CD4-positive, alpha-beta T cell treated with Interleukin-12 subunit alpha and Interleukin-12 subunit beta, for 1 hour (primary cell): ENCODE measurements at places on chromosomes 2 and 18.

- DNase-seq: no peak
These were observed 232.5 kb downstream of the TDRD15 start for GRCh38 chr2:21356086-21356856.

GRCh38 chr2:5520463-5520972 lies 171.7 kb upstream of the SOX11 start:
- DNase-seq: no peak

GRCh38 chr2:28276076-28276618 lies 116.5 kb upstream of the FOSL2 start:
- no peak for DNase-seq

GRCh38 chr2:21773168-21773567 lies 649.4 kb downstream of the TDRD15 start:
- no peak for DNase-seq

DNA sequence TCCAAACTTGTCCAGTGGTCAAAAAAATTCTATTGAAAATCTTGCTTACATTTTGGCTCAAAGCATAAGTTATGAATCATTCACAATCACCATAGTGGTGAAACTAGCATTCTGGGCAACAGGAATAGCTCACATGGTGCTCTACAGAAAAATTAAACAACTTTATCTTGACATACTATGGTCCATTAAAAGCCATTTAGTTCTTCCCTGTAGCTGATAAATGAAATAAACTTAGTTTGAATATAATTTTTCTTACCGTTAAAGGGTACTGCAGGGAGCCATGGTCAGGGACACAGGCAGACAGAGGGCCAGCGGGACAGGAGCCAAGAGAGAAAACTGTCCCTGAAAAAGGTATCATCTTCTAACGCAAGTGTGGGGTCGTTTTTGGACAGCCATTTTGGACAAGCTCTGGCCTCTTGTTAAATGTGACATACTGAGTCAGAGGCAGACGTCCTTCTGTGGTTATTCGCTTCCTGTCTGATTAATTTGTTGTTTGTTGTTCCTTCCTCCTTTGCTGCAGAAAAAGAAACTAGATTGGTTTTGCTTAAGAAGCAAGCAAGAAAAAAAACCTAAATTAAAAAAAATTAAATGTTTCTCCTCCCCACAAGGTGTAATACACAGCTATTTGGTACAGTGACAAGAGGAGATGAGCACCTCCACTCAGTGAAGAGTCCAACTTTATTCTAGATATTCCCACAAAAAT lies at the start of gene WIPF1:
WIPF1 (minus strand) TSS at position 460 of the 703 bp plus-strand sequence. CDS start 12,231 bp downstream, outside the sequence.
- peak; percentile 87 for DNase-seq

DNA sequence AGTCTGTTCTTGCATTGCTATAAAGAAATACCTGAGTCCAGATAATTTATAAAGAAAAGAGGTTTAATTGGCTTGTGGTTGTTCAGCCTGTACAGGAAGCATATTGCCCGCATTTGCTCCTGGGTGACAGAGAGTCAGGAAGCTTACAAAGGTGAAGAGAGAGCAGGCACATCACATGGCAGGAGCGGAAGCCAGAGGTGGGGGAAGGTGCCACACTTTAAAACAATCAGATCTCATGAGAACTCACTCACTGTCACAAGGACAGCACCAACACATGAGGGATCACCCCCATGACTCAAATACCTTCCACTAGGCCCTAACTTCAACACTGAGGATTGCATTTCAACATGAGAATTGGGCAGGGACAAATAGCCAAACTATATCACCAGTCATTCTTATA lies 124.8 kb upstream of the COL5A2 start:
- peak; percentile 62 for DNase-seq

DNA sequence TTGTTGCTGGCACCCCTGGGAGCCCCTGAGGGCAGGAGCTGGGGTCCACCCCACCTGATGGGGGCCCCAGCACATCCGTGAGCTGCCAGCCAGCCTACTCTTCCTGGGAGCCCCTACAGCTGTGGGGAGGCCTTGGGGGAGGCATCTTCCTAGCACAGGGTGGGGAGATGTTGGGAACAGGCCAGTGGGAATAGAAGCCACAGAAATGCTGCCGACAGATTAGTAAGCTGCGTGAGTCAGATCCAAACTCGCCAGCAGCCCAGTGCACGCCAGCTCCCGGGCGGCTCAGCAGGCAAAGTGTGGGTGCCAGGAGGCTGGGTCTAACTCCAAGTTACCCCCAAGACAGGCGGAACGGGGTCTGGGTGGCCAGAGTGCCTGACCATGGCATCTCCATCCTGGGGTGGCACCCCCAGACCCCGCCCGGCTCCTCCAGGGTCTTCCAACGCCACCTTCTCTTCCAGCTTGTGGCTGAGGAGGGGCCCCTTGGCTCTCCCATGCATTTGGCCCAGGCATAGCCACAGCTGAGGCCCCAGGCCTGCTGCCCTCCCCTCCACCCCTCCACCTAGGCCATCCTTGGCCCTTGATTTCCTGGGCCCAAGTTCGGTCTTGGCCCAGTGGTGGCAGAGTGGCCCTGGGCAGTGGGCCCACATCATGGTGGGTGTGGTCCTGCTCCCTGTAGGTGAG lies 15.3 kb downstream of the CROCC2 start:
- DNase-seq: no peak

DNA sequence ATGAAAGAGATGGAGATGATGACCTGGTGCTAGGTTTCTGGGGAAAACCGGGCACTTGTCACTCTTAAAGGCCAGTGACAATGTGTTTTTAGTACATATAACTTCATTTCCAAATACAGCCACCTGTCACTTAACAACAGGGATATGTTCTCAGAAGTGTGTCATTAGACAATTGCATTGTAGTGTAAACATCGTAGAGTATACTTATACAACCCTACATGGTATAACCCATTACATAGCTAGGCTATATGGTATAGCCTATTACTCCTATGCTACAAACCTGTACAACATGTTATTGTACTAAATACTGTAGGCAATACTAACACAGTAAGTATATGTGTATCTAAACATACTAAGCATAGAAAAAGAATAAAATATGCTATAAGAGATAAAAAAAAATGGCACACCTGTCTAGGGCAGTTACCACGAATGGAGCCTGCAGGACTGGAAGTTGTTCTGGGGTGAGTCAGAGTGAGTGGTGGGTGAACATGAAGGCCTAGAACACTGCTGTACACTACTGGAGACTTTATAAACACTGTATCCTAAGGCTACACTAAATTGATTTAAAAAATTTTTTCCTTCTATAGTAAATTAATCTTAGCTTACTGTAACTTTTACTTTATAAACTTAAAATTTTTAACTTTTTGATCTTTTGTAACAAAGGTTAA lies 123.2 kb downstream of the THADA start:
- no peak for DNase-seq

GRCh38 chr18:40367576-40367975 lies 1587.5 kb upstream of the PIK3C3 start:
- DNase-seq: no peak

DNA sequence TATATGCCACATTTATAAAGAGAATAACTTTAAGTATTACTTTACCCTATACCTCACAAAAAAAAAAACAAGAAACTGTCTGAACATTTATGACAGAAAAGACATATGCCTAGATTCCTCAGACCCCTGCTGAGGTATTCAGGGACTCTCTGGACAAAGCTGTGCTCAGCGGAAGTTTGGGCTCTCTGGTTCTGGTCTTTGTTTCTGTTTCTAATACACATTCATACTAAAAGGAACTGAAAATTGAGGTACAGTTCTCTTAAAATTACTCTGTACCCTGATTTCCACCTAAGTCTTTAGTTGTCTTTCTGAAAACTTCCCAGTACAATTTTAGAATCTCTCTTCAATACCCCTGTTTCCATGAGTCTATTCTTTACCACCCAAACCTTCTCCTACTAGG lies 160.3 kb downstream of the IKZF2 start:
- DNase-seq: no peak

- DNase-seq: no peak
These were observed 79.3 kb upstream of the LGALSL start for GRCh38 chr2:64374686-64375085.

GRCh38 chr2:239499726-239500573 lies 99.1 kb upstream of the HDAC4 start:
- no peak for DNase-seq

GRCh38 chr18:50456285-50456684 lies 81.4 kb downstream of the SKA1 start:
- no peak for DNase-seq

GRCh38 chr2:128573531-128573930 lies 254.9 kb upstream of the HS6ST1 start:
- no peak for DNase-seq

- no peak for DNase-seq
These were observed 119.2 kb upstream of the STK17B start for GRCh38 chr2:196290569-196290968.

- DNase-seq: no peak
These were observed 61.1 kb upstream of the XDH start for GRCh38 chr2:31475692-31476091.

GRCh38 chr2:5617358-5617757 lies 74.8 kb upstream of the SOX11 start:
- DNase-seq: no peak

DNA sequence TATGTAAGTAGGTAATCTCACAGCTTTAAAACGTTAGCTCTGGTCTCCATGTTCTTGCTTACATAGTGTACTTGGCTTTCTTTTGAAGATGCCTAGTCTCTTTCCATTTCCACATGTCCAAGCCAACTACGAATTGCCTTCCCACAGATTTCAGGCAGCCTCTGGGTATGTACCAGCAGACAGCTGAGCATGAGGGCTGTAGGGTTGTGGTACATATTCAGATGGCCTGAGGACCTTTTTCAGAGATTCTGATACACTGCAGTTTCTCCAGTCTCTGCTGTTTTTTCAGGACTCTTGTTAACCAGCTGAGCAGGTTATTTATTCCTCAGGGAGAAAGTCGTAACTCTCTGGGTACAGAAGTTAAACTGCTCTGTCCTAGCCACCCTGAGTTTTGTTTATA lies 3.1 kb upstream of the KCNJ13 start:
- DNase-seq: no peak

DNA sequence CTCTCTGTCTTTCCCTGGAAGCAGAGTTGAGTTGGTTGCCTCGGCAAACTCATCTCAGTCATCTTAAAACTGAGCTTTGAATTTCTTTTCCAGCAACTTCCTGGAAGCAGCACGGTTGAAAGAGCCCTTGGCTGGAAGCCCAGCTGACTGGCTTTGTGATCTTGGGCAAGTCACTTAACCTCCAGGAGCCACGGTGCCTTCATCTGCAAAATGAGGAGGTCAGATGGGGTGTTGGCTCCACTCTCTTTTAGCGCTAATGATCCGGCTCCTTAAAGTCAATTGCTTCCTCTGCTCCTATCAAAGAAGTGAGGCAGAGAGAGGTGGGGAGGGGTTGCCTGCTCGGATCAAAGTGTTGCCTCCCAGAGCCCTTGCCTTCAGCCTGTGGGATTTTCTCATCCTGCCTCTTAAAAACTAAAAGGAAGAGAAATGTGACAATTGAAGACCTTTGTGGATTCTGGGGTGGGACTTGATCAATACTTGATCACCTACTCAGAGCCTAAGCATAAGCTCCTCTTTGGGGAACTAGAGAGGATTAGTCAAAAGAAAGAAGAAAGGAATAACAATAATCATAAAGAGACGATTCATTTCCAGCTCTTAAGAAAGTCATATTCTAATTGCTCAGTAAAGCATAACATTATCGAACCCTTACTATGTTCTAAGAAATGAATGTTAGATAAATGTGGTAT lies 86.6 kb downstream of the MYCN start:
- no peak for DNase-seq

- DNase-seq: no peak
These were observed 53.5 kb upstream of the CAPN13 start for GRCh38 chr2:30860726-30861125.

DNA sequence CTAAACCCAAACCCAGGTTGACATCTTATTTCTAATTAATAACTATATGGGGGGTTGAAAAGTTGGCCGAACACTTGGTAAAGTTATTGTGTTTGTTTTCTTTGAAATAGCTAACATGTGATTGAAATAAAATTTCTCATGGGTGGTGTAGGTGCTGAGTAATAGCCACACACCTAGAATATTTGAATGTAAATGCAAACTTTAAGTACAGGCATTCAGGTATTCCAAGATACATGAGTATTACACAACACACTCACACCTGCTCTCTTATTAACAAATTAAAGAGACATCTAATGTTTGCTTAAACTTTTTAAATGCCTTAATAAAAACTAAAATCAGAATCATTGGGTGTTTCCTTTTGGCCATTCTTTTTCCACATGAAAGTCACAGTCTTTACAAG lies 165.5 kb downstream of the EHBP1 start:
- DNase-seq: no peak

DNA sequence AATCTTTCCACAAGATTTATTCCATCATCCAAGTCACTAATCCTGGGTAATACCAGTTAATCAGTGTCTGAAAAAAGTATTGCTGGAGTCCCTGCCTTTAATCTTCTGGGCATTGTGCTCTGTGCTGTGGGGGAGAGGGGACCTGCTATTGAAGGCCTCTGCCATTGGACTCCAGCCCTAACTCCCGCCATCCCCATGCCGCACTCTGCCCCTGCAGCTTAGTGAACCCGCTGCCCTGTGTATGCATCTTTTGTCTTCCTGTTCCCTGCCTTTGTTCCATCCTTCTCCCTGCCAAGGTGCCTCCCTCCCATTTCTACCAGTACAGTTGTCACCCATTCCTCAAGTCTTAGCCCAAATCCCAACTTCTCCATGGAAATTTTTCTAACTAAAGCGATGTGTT lies 113.8 kb upstream of the EPAS1 start:
- no peak for DNase-seq

DNA sequence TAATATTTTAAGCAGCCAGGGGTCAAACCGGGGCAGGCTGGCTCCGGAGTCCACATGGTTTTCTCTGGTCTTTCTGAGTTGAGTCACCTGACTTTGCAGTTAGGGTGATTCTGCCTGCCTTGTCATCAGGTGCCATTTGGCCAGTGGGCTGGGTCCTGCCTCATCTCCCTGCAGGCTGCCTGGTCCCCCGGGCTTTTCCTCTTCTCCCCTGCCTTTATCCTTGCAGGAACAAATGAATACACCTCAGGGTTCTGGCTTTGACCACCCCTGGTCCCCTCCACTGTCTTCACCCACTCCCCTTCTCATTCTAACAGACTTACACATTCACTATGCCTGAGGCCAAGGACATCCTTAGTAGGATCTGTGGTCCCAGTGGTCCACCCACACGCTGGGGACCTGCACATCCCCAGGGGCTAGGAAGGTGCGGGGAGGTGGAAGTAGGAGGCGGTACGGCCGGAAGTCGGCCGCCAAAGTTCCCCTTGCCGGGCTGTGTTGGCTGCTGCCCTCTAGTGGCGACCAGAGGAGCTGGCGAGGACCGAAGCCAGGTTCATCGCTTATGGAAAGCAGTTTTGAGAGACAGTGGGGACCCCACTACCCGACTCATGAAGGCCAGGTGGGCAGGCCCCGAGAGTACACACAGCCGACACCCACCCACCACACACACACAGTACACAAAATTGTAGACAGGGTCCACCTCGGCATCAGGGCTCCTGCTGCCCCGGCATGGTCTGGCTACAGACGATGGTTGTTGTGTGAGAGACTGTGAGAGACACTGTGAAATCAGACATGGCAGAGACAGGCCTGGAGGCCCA lies 6.3 kb upstream of the TEX261 start:
- DNase-seq: peak; percentile 85

- no peak for DNase-seq
These were observed 2.4 kb upstream of the MRPL53 start for GRCh38 chr2:74474899-74475298.
